HCT116 (cell line): ENCODE measurements at places on chromosomes 11 and 22.

DNA sequence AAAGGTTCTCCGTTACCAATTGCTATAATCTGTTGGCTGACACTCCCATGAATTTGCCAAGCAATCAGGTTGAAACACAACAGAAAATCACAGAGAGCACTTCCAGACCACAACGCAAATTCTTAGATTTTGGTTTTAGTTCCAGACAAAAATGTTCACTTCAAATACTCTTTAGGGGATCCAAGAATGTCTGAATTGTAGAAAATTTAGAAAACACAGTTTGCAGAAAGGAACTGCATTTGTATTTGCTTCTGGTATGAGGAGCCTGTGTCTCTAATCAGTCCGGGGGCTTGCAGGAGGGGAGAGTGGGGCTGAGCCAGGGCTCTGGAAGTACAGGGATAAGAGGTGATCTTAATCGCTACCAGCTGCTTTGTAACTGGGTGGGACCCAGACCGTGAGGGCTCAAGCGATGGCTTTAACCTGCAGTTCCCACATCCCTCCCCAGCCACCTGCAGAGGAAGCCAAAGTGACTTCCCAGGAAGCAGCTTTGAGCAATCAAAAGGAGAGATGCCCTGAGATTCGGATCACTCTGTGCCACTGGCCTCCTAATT, 18.7 kb downstream of the SCUBE2 start:
- no peaks in the 10 kb centered on the region for H3K27me3 ChIP-seq
- H3K4me3 ChIP-seq: no peak overlapping the region
- no peaks in the 10 kb centered on the region for H3K4me1 ChIP-seq
- H3K36me3 ChIP-seq: no peaks in the 10 kb centered on the region

DNA sequence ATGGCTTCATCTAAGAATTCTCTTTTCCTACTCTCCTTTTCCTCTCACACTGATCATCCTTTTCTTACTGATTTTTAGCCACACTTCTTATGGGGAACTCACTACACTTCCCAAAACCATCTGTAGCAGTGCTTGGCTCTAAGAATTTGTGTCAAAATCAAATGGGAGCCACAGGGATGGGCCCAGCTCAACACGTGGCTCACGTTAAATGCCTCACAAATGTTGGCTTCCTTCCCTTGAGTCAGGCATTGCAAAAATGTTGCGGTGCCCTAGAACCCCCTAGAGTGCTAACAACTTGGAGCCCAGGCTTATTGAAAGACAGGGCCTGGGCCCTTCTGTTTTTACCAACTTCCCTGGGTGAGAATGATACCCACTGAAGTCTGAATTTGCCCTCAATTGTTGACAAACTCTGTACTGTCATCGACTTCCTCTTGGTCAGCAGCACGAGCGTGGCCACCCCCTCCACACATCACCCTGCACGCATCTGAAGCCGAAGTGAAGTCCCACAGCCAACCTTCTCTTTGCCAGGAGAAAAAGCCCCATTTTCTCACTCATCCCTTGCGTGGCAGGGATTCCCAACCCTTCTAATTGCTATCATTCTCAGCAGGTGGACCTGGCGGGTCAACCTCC, 69.7 kb downstream of the ELFN2 start:
- no peaks in the 10 kb centered on the region for H3K36me3 ChIP-seq
- no peak overlapping the region for H3K4me3 ChIP-seq
- peaks cover 20% of the 10 kb centered on the region for H3K4me1 ChIP-seq
- no peaks in the 10 kb centered on the region for H3K27me3 ChIP-seq

GRCh38 chr11:72354356-72355115, 79.8 kb downstream of the CLPB start:
- no peak overlapping the region for H3K27ac ChIP-seq
- H3K36me3 ChIP-seq: no peaks in the 10 kb centered on the region
- no peak for DNase-seq
- H3K27me3 ChIP-seq: no peaks in the 10 kb centered on the region
- H3K4me3 ChIP-seq: no peak overlapping the region
- peaks cover 9% of the 10 kb centered on the region for H3K4me1 ChIP-seq

DNA sequence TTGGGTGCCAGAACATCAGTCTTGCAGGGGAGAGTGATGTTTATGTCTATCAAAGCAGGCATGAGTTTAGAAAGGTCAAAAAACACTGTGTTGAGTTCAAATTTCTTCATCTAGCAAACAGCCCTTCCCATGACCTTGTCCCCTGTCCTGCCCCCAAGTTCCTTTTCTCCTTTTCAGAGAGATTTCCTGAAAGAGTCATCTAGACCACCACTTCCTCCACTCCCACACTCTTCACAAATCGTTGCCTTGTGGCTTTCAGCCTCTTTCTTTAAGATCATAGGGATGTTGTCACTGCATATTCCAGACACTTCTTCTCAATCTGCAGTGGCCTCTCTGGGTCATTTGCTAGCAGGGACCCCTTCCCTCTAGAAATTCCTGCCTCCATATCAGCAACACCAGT, 290.5 kb downstream of the TENM4 start:
- DNase-seq: no peak
- no peak overlapping the region for H3K4me3 ChIP-seq
- no peaks in the 10 kb centered on the region for H3K4me1 ChIP-seq
- peaks cover 40% of the 10 kb centered on the region for H3K27me3 ChIP-seq

DNA sequence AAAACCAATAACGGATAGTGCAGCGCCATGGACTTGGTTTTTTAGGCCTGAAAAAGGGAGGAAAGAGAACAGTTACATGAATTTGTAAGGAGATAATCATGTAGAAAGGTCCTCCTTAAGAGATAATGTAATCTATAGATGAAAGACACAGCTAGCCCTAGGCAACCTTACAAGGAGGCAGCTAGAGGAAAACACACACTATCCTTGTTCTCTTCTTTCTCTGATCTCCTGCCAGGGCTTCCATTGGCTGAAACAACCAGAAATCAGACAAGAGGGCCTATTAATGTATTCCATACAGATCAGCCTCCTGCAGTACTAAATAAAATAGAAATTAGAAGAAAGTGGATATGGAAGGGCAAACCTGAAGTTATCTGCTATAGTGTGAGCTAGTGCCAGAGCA, 53.0 kb downstream of the KCNA4 start:
- DNase-seq: no peak
- no peak overlapping the region for H3K27ac ChIP-seq
- no peaks in the 10 kb centered on the region for H3K36me3 ChIP-seq
- no peaks in the 10 kb centered on the region for H3K4me1 ChIP-seq
- no peaks in the 10 kb centered on the region for H3K27me3 ChIP-seq

GRCh38 chr11:83970061-83970671, 684.0 kb upstream of the CCDC90B start:
- H3K4me3 ChIP-seq: no peak overlapping the region
- no peaks in the 10 kb centered on the region for H3K27me3 ChIP-seq
- no peaks in the 10 kb centered on the region for H3K4me1 ChIP-seq
- DNase-seq: no peak
- H3K36me3 ChIP-seq: no peaks in the 10 kb centered on the region

- H3K27ac ChIP-seq: no peak overlapping the region
- peaks cover 19% of the 10 kb centered on the region for H3K4me1 ChIP-seq
- no peak overlapping the region for H3K4me3 ChIP-seq
- H3K27me3 ChIP-seq: no peaks in the 10 kb centered on the region
- DNase-seq: no peak
- H3K36me3 ChIP-seq: no peaks in the 10 kb centered on the region
Measured at GRCh38 chr11:60777106-60777505, 8.0 kb upstream of the MS4A10 start.

DNA sequence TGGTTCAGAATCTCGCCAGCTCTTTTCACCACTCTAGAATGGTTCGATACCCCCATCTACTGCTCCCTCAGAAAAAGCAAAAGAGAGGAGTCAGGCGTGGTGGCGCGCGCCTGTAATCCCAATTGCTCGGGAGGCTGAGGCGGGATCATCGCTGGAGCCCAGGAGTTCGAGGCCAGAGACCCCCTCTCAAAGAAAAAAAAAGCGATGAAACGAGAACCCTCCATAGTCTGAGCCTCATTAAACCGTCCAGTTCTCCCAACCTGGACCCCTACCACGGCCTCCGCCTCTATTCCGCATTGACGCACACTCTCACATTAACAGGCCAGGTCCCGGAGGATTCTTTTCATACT, 439 bp downstream of the SPA17 start:
- H3K4me3 ChIP-seq: peak overlapping the region; percentile 90
- H3K4me1 ChIP-seq: peaks cover 3% of the 10 kb centered on the region; the same call in 1 of the 2 replicates
- peak overlapping the region; percentile 59 for H3K27ac ChIP-seq
- DNase-seq: no peak

DNA sequence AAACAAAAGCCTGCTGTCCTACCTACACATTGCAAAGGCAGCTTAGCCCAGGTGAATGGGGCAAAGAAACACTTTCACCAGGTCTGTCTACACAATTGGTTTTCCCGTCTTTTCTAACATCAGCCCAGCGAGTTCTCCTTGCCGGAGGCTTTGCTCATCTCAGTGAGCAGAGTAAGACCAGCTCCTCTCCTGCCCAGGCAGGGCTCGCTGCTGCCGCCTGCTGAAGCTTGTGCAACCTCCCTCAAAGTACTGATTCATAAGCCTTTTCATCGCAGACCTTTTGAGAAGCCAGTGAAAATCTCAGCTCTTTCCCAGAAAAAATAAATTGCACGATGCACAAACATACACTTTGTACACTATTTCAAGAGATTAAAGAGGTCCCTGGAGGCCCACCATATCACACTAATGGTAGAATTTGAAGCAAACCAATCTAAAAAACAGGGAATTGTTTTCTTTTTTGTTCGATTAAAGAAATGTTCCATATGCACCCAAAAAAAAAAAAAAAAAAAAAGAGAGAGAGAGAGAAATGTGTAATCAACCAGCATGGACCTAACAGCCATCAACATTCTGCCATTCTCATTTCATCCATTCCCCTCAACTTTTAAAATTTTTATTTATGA, 328.1 kb upstream of the MPPED2 start:
- no peak overlapping the region for H3K27ac ChIP-seq
- no peaks in the 10 kb centered on the region for H3K36me3 ChIP-seq
- H3K27me3 ChIP-seq: peaks cover 30% of the 10 kb centered on the region

- H3K4me1 ChIP-seq: peaks cover 14% of the 10 kb centered on the region
- no peak overlapping the region; the same call in 1 of the 2 replicates for H3K27ac ChIP-seq
- H3K4me3 ChIP-seq: peak overlapping the region; percentile 52; the same call in 1 of the 2 replicates
- DNase-seq: no peak
- H3K27me3 ChIP-seq: no peaks in the 10 kb centered on the region
Measured at GRCh38 chr22:41383085-41383484, 1.3 kb downstream of the TEF start.

DNA sequence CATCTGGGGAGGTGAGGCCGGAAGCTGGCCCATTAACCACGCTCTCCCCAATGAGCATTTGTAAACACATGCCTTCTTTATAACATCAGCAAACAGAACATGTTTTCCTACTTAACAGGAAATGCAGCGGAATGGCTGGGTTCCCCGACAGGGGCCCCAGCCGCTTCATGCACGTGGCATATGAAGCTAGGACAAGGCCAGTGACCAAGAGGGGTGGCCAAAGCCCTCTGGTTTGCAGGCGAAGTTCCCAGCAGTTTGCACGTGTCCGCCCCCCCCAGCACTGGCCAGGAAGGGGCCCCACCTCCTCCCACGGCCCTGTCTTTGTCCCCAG, 38.7 kb upstream of the LINC01488 start:
- H3K36me3 ChIP-seq: no peaks in the 10 kb centered on the region
- peak overlapping the region; percentile 47 for H3K4me3 ChIP-seq
- H3K27me3 ChIP-seq: no peaks in the 10 kb centered on the region
- DNase-seq: no peak

DNA sequence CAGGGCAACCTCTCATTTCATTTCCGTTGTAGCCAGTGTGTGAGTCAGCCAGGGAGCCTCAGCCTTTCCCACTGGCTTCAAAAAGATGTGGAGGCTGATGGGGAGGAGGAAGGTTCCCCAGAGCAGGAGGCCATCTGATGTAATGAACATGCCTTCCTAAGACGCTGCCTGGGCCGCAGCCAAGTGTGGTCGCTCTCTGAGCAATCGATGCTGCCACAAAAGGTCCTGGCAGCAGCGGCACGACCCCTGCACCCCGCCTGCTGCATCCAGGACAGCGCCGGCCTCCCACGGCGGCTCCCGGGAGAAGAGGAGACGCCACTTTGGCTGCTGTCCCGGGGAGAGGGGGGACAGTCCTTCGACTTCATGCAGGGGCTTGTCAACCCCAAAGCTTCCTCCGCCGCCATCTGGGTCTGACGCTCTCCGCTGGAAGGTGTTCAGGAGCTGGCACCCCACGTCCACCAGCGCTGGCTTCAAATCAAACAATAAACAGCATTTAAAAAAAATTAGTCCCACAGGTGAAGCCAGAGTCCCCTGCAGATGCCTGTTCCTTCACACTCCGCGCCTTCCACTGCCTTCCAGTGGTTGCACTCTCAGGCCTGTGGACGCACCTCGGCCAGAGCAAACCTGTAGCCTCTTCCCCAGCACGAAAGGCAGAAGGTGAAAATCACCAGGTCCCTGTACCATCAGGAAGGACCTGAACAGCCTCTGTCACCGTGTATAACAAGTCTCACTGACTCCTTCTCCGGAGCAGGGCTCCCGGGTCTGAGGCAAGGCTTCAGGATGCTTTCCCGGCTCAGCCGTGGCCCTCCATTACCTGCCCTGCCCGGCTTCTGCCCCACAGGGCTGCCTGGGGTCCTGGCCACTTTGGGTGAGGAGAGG, 930.7 kb downstream of the BRD1 start:
- peaks cover 12% of the 10 kb centered on the region; the same call in 1 of the 2 replicates for H3K27me3 ChIP-seq
- DNase-seq: no peak
- no peaks in the 10 kb centered on the region for H3K36me3 ChIP-seq
- no peak overlapping the region for H3K4me3 ChIP-seq
- H3K27ac ChIP-seq: no peak overlapping the region

- peak; percentile 80 for DNase-seq
- no peaks in the 10 kb centered on the region for H3K27me3 ChIP-seq
- H3K27ac ChIP-seq: no peak overlapping the region
- H3K4me1 ChIP-seq: peaks cover 60% of the 10 kb centered on the region
- peak overlapping the region; percentile 20 for H3K4me3 ChIP-seq
Measured at GRCh38 chr22:45602824-45603595, 68.6 kb upstream of the ATXN10 start.

DNA sequence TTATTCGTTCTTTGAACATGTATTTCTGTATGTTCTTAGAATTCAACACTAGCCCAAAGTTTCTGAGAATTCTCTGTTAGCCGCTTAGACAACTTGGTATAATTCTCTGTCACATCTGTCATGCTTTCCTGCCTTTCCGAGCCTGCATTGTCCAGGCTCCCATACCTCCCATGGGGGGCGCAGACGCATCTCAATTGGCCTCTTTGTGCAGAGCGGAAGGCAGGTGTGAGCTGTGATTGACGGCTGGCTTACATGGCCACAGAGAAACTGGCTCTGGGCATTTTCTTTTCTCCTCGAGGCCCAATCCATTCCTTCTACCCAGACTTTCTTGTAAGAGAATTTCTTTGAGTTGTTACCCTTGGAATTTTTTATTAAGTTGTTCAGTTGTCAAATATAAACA, 132.7 kb upstream of the SESN3 start:
- no peak overlapping the region for H3K4me3 ChIP-seq
- H3K27ac ChIP-seq: no peak overlapping the region
- H3K4me1 ChIP-seq: peaks cover 7% of the 10 kb centered on the region
- H3K27me3 ChIP-seq: peaks cover 9% of the 10 kb centered on the region; the same call in 1 of the 2 replicates
- DNase-seq: no peak
- H3K36me3 ChIP-seq: no peaks in the 10 kb centered on the region
